NCI-H460 (cell line): ENCODE measurements at places on chromosomes 6 and 20. TPM values are rescaled to one million over a fixed set of nuclear protein-coding genes. Genes with fewer than 3 reads are reported as not detected.

GNL1 gene
- 19.2 and 21.4 TPM in 2 replicates for total RNA-seq

- DNase-seq, result no peak
Measured at GRCh38 chr20:47531458-47531857, 29.8 kb downstream of the NCOA3 start.

DNA sequence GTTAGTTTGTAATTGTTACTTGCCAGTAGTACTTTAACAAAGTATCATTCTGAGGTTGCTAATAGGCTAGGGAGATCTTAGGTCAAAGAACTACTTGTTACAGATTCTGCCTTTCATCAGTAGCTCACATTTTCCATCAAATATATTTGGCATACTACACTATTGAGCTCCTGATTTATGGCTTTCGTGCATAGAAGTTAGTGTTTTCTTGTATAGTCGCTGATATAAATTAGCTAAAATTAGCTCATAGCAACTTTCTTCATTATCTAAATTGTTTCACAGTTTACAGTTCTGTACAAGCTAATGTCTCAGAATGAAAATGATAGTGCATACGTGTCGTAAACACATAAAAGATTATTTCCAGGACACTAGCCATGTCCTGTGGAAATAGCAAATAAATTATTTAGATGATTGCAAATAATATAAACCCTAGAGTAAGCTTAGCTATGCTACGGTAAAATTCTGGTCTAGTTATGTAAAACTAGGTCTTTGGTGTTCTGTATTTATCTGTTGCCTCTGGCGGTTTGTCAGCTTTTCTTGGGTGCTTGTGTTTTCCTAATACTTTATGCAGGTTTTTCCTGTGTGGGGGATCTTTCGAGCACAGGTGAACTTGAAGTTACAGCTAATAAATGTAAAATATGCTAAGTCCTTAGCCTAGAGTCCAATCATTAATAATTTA, 15.1 kb downstream of the PDE7B start:
- no peak for DNase-seq

SYCP2 gene
- total RNA-seq, result 1.3 and 2.6 TPM in 2 replicates

BTN1A1 gene
- total RNA-seq, result not detected in 2 replicates

GRCh38 chr6:75563032-75563431, 38.6 kb upstream of the SENP6 start:
- peak; percentile 37 for DNase-seq

DNA sequence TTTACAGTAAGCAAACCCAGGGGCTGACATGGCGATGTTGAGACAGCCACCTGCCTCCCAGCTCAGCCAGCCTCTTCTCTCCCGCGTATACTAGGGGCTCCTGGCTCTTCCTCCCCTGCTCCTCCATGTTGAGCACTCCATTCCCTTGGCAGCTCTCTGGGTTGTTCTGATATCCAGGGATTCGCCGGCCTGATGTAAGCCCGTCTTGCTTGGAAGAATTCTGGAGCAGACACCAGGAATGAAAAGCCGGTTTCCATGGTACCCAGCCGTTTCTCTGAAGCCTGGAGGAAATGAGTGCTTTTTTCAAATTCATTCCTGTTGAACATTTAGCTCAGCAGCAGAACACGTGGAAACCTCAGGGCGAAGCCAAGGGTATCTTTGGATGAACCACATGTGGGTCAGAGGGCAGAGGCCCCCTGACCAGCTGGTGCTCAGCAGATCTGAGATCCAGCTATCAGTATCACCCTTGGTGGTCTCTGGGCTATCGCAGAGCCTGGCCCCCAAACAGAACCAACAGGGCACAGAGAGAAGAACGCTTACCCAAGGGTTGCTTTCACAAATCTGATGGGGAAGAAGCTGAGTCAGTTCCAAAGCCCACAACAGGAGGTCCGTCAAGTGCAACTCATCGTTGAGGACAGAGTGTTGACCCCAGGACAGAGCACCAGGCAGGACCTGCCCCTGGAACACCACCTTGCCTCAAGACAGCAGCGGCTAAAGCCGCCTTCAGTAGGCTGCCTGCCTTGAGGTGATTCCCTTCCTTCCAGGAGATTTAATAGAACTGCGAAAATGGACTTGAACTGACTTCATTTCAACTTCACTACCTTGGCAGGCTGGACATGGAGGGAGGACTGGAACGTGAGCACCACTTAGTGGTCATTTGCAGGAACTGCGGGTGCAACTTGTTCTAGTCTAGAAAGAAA, 96.1 kb upstream of the RIN2 start:
- peak; percentile 71 for DNase-seq

GRCh38 chr6:150176659-150177058, 33.8 kb downstream of the PPP1R14C start:
- DNase-seq, result no peak

- DNase-seq, result peak; percentile 93
Measured at GRCh38 chr6:28985462-28986164, 19.5 kb downstream of the ZNF311 start.

- DNase-seq, result no peak
Measured at GRCh38 chr20:36102809-36103596, 51.5 kb upstream of the EPB41L1 start.

DNA sequence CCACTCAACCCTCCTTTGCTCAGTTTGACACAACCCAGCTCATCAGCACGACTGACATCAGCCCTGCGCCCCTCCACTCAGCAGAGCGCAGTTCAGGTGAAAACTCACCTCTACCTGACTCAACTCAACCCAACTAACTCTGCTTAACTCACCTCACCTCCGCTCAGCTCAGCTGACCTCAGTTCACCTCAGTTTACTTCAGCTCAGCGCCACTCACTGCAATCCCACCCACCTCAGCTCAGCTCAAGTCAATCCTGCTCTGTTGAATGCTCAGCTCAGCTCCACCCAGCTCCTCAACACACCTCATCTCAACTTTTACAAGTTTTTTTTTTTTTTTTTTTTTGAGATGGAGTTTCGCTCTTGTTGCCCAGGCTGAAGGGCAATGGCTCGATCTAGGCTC, 39.6 kb downstream of the CEBPB start:
- DNase-seq, result no peak

DNAJC5 gene
- 30.7 and 31.9 TPM in 2 replicates for total RNA-seq

DNA sequence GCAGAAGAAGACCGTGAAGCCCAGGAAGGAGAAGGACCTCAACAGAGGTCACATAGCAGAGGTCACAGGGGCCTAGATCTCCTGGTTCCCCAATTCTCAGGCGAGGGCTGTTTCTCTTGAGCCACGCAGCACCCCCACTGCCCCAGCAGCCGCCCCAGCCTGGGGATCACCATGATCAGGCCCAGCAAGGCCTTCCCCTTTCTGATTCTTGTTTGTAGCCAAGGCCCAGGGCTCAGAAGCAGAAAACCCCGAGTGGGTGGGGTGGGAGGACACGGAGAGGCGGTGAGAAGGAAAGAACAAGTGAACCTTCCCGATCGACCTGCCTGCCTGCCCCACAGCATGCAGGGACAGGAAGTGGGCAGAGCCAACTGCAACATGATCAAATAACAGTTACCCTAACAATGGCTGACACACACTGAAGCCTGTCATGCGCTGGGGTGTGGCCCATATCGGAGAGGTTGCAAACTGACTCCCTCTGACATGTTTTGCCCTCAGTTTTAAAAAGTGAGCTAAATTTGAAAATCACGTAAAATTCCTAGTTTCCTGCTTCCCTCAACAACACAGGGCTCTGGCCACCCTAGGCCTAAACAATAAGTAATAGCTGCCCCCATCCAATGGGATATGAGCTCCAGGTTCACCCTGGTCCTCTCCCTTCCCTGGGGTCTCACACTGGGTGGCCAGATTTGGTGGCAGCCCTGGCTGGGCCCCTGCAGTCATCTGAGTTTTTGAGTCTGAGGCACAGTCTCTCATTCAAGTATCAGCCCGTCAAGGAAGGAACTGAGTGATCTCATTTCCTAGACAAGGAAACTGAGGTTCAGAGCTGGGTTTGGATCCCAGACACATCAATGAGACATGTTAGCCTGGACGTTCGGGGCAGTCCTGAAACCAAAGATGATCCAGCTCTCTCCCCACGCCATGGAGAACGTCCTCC, 6.5 kb downstream of the PEDS1 start:
- DNase-seq, result no peak

- no peak for DNase-seq
Measured at GRCh38 chr6:148629181-148629580, 117.6 kb upstream of the UST start.

- DNase-seq, result no peak
Measured at GRCh38 chr6:127115084-127115655, 3.3 kb upstream of the RSPO3 start.

DAAM2 gene
- total RNA-seq, result 0.06 TPM in 1 of 2 replicates, not detected in the other

- DNase-seq, result no peak
Measured at GRCh38 chr6:114008331-114008730, 37.4 kb upstream of the HDAC2 start.
